Testis (tissue), 5 donors: ENCODE measurements at places on chromosomes 4 and X. TPM values are rescaled to one million over a fixed set of nuclear protein-coding genes. Genes with fewer than 3 reads are reported as not detected.

- H3K27ac ChIP-seq, result peak overlapping the region; percentile 42
- H3K4me1 ChIP-seq, result peaks cover 18% of the 10 kb centered on the region
- H3K27me3 ChIP-seq, result no peaks in the 10 kb centered on the region
- H3K36me3 ChIP-seq, result no peaks in the 10 kb centered on the region
- no peak overlapping the region for H3K4me3 ChIP-seq
- peak; percentile 79 for DNase-seq
These were observed 26.2 kb downstream of the JADE1 start for GRCh38 chr4:128835498-128836222.

DNA sequence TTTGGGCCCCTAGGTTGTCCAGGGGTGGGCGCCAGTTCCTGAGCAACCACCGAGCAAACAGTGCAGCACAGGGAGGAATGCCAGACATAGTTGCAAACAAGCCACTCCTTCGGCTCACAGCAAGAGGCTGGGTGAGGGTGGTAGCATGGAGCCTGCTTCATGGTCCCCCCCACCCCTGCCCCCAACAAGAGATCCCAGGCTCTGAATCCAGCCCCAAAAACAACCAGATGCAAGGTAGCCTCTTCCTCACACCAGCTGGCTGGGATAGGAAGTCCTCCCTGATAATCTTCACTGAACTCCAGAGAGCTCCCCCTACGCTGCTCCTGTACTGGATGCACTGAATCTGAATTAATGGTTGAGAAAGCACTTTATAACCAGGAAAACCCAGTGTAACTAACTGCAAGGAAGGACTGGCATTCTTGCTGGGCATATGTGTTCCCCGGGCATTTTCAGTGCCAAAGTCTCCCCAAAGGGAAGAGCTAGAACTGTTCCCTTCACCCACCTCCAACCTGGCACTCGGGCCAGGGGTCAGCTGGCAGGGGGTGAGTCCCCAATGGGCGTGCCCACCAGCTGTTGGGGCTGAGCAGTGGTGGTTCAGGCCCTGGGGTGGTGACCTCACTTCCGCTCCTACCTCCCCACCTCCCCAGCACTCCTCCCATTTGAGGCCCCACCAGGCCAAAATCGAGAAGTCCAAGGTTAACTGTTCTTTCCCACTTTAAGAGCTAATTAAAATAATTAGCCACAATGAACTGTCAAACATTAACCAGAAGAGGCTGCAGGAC is 1.5 kb downstream of the ELF4 start:
- H3K4me3 ChIP-seq, result no peak overlapping the region
- no peaks in the 10 kb centered on the region for H3K4me1 ChIP-seq
- H3K36me3 ChIP-seq, result no peaks in the 10 kb centered on the region
- H3K27me3 ChIP-seq, result no peaks in the 10 kb centered on the region
- no peak overlapping the region for H3K27ac ChIP-seq

DNA sequence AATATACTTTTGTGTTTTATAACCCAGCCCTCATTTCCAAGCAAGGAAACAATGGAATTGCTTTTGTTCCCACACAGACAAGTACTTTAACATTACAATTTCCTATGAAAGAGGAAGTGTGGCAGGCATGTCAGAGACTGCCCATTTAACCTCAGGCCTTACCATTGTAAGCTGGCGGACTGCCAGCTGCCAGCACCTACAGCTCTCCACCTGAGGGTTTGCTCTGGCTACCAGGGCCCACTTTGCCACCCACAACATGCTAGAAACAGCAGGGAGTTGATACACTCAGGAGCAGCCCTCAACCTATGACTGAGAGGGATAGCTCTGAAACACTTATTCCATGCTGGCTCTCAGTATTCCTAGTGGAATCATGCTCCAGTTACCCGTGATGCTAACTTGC is 152.3 kb upstream of the PRDX4 start:
- H3K36me3 ChIP-seq, result no peaks in the 10 kb centered on the region
- DNase-seq, result no peak
- no peak overlapping the region for H3K4me3 ChIP-seq
- H3K4me1 ChIP-seq, result no peaks in the 10 kb centered on the region

DNA sequence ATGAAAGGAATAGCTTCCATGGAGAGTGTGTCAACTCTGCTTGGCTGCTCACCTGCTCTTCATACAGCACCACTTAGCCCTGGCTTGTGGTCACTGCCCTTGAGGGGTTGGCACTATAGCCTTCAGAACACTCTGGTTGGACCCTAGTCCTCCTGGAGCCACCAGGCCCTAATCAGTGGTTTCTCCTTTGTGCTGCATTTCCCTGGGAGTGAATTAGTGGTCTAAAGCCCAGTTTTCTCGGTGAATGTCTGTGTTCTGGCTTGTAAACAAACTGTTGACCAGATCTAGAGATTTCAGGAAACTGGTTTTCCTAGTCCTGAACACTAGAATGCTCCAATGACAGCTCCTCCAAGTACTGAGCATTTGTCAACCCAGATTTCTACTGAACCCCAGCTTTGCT is 28.6 kb upstream of the TMEM154 start:
- no peak overlapping the region for H3K4me3 ChIP-seq
- H3K27me3 ChIP-seq, result no peaks in the 10 kb centered on the region
- no peaks in the 10 kb centered on the region for H3K4me1 ChIP-seq
- H3K27ac ChIP-seq, result no peak overlapping the region
- no peak for DNase-seq

DNA sequence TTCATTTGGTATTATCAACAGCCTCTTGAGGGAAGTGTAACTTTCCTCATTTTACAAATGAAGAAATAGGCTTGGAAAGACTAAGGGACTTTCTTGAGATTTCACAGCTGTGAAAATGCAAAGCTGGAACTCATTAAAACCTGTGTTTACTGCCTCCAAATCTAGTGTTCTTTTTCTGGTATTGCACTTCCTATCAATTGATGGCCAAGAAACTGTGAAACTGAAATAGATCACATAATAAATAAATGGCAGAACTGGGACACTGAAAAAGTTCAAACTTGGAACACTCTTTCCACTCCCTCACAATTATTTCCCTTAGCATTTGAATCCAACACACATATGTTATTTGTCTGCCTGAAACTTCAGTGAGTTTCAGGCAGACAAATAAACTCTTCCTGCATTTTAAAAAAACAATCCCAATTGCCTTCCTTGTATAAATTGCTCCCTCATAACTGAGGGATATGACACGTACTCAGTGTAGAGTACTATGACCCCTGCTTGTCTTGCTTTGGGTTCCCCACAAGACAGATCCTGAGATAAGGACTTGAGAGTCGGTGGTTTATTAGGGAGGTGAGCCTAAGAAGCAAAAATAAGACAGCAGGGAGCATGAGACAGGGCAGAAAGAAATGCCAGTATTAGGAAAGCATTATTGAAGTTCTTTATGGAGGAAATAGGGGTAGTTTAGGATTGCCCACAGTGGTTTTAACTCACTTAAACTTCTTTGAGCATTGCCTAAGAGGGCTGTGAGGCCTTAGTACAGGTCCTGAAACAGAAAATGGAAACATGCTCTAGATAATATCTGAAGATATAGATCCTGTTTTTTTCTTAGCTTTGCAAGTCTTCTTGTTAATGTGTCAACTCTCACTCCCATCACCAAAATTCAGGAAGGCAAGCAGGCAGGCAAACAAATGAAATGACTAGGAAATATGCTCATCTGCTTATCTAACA is 33.9 kb downstream of the RTL3 start:
- no peak overlapping the region for H3K4me3 ChIP-seq
- H3K4me1 ChIP-seq, result no peaks in the 10 kb centered on the region
- H3K27me3 ChIP-seq, result no peaks in the 10 kb centered on the region
- DNase-seq, result no peak
- no peak overlapping the region for H3K27ac ChIP-seq

- H3K27me3 ChIP-seq, result no peaks in the 10 kb centered on the region
- peak overlapping the region; percentile 40 for H3K4me3 ChIP-seq
- no peaks in the 10 kb centered on the region for H3K36me3 ChIP-seq
- peak; percentile 19 for DNase-seq
- H3K4me1 ChIP-seq, result peaks cover 9% of the 10 kb centered on the region
These were observed 678 bp downstream of the BMP3 start for GRCh38 chr4:81030981-81031791.

DNA sequence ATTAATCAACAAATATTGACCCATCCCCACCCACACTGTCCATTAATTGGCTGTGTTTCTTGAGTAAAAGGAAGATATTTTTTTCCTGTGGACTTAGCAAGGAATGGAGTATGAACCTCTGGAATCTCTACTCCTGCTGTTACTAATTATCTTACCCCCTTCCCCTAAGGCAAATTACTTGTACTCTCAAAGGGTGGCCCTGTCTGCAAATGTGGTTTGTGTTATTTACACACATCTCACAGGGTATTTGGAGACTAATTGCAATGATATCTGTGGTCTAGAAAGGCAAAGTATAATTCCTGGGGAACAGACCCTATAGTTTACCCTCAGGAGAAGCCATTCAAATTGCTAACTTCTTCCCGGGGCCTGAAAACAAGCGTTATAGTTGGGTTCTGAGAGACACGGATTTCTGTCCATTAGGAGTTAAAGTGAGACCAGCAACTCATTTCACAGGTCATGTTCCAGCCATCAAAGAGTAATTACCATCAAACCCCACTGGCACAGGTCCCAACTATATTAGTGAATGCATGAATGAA is 133.0 kb upstream of the RASGEF1B start:
- no peaks in the 10 kb centered on the region for H3K36me3 ChIP-seq
- H3K4me1 ChIP-seq, result peaks cover 14% of the 10 kb centered on the region
- H3K27me3 ChIP-seq, result no peaks in the 10 kb centered on the region
- DNase-seq, result no peak

DNA sequence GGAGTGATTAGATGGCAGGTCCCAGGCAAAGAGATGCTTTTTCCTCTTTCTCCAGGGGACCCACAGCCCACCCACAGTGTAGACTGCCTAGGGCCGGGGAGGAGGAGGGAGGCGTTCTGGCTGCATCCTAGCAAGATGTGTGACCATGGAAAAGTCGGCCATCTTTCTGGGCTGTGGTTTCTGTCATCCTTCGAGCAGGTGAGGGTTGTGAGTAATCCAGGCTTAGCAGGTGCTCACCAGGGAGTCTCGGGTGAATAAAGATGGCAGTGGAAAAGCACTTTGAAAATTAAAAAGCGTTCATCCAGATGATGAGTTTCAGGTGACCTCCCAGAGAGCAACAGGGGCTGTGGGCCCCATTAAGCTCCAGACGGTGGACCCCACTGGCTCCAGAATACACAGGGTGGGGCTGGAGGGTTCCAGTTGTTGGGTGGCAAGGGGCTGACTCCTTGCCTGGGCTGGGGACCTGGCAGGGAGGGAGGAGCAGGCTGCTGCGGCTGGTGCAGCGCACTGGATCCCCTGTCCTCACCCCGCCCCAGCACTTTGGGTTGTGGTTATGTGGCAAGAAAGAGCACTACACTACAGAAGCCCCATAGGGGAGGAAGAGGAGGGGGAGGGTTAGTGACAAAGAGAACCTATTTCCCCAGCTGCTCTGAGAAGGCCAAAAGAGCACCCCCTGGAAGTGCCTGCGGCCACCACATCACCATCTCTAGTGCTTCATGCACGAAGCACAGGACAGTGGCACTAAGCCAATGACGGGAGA is 23.7 kb downstream of the ELF4 start:
- H3K27ac ChIP-seq, result no peak overlapping the region
- H3K4me1 ChIP-seq, result no peaks in the 10 kb centered on the region
- DNase-seq, result no peak
- H3K36me3 ChIP-seq, result no peaks in the 10 kb centered on the region

GRCh38 chr4:14743601-14744000 is 258.7 kb upstream of the CPEB2 start:
- H3K27me3 ChIP-seq, result no peaks in the 10 kb centered on the region
- H3K4me3 ChIP-seq, result no peak overlapping the region
- no peak for DNase-seq
- H3K4me1 ChIP-seq, result no peaks in the 10 kb centered on the region
- H3K27ac ChIP-seq, result no peak overlapping the region
- no peaks in the 10 kb centered on the region for H3K36me3 ChIP-seq

GRCh38 chrX:140822184-140822583 is 112.6 kb downstream of the LINC00632 start:
- H3K4me1 ChIP-seq, result no peaks in the 10 kb centered on the region
- no peak overlapping the region for H3K4me3 ChIP-seq
- DNase-seq, result no peak
- no peak overlapping the region for H3K27ac ChIP-seq
- no peaks in the 10 kb centered on the region for H3K36me3 ChIP-seq

GRCh38 chr4:100356172-100356571 is 161.7 kb downstream of the EMCN start:
- H3K4me1 ChIP-seq, result no peaks in the 10 kb centered on the region
- no peak overlapping the region for H3K27ac ChIP-seq
- no peak overlapping the region for H3K4me3 ChIP-seq
- no peaks in the 10 kb centered on the region for H3K36me3 ChIP-seq
- no peak for DNase-seq

DNA sequence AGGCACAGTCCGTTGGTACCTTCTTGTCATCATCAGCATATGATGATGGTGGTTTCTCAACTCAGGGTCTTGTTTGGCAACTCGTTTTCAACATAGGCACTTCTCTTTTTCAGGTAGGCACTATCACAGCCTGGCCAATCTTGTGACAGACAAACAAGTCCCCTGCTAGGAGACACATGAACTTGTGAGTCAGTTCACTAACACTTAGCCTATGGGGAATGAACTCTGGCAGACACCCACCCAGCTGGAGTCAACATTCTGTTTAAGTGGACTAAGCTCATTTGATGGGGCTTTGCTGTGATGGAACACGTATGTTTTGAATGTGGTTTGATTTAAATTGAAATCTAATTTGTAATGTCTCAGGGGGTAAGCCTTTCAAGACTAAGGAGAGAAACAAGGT is 100.7 kb upstream of the MAMLD1 start:
- H3K27ac ChIP-seq, result no peak overlapping the region
- no peaks in the 10 kb centered on the region for H3K4me1 ChIP-seq
- no peaks in the 10 kb centered on the region for H3K27me3 ChIP-seq
- DNase-seq, result no peak
- no peak overlapping the region for H3K4me3 ChIP-seq

- no peak overlapping the region for H3K4me3 ChIP-seq
- no peaks in the 10 kb centered on the region for H3K27me3 ChIP-seq
- H3K4me1 ChIP-seq, result no peaks in the 10 kb centered on the region
- H3K27ac ChIP-seq, result no peak overlapping the region
- no peak for DNase-seq
- no peaks in the 10 kb centered on the region for H3K36me3 ChIP-seq
These were observed 331.9 kb downstream of the DCTD start for GRCh38 chr4:182585321-182585720.

- H3K4me1 ChIP-seq, result no peaks in the 10 kb centered on the region
- no peaks in the 10 kb centered on the region for H3K27me3 ChIP-seq
- no peak for DNase-seq
- no peaks in the 10 kb centered on the region for H3K36me3 ChIP-seq
These were observed 23.4 kb upstream of the CT47A1 start for GRCh38 chrX:121008920-121009319.

GRCh38 chrX:18789916-18790315 is 82.5 kb downstream of the PPEF1 start:
- no peaks in the 10 kb centered on the region for H3K4me1 ChIP-seq
- no peaks in the 10 kb centered on the region for H3K27me3 ChIP-seq
- H3K27ac ChIP-seq, result no peak overlapping the region
- H3K36me3 ChIP-seq, result no peaks in the 10 kb centered on the region
- no peak for DNase-seq

GRCh38 chrX:38805432-38806389 is 4.5 kb downstream of the MID1IP1 start:
- peak overlapping the region; percentile 90 for H3K27ac ChIP-seq
- no peaks in the 10 kb centered on the region for H3K27me3 ChIP-seq
- H3K4me1 ChIP-seq, result peaks cover 5% of the 10 kb centered on the region
- peak overlapping the region; percentile 61 for H3K4me3 ChIP-seq
- no peaks in the 10 kb centered on the region for H3K36me3 ChIP-seq

The HELT gene
- total RNA-seq, result not detected

The CYBB gene
- total RNA-seq, result 4.2 TPM

The TMEM35A gene
- 2.3 TPM for total RNA-seq

The NHS gene
- total RNA-seq, result 25.7 TPM

The BST1 gene
- total RNA-seq, result 1.6 TPM

The TIMP1 gene
- total RNA-seq, result 995 TPM

The C4orf46 gene
- total RNA-seq, result 20.2 TPM

The ZMAT1 gene
- 17.7 TPM for total RNA-seq

The IL3RA gene
- total RNA-seq, result 4.6 TPM

The EMD gene
- 65.6 TPM for total RNA-seq
